K562 (cell line): ENCODE measurements at places on chromosomes 2 and 18. TPM values are rescaled to one million over a fixed set of nuclear protein-coding genes. Genes with fewer than 3 reads are reported as not detected.

LRATD1 gene
- 6.5 and 7.3 TPM in 2 replicates for total RNA-seq

MAP4K3 gene
- total RNA-seq: 16.9 and 22.2 TPM in 2 replicates

NT5C1B gene
- total RNA-seq: not detected in 2 replicates

DNAJC5G gene
- total RNA-seq: not detected in 2 replicates

ACVR1C gene
- 0.36 and 0.58 TPM in 2 replicates for total RNA-seq

TUBA4A gene
- total RNA-seq: 52.4 and 57.6 TPM in 2 replicates

FIGN gene
- 0.02 TPM in 2 replicates for total RNA-seq

PLGLB2 gene
- not detected in 2 replicates for total RNA-seq

GAL3ST2 gene
- total RNA-seq: 0.31 and 0.42 TPM in 2 replicates

PCARE gene
- not detected in 2 replicates for total RNA-seq

PKDCC gene
- total RNA-seq: 1.3 and 1.5 TPM in 2 replicates
